ENCODE measurements at places on chromosomes 13 and 19. TPM values are rescaled to one million over a fixed set of nuclear protein-coding genes. Genes with fewer than 3 reads are reported as not detected.

- H3K4me1 ChIP-seq: no peaks in the 10 kb centered on the region
- no peak overlapping the region for H3K4me3 ChIP-seq
- no peak overlapping the region for H3K27ac ChIP-seq
- no peaks in the 10 kb centered on the region for H3K36me3 ChIP-seq
- no peak for DNase-seq
- H3K27me3 ChIP-seq: no peaks in the 10 kb centered on the region
These were observed 360.0 kb downstream of the HS6ST3 start for GRCh38 chr13:96449920-96450319.

GRCh38 chr13:21065686-21066085, 4.3 kb upstream of the LATS2 start:
- DNase-seq: no peak
- H3K4me1 ChIP-seq: peaks cover 3% of the 10 kb centered on the region
- no peak overlapping the region for H3K4me3 ChIP-seq
- peaks cover 16% of the 10 kb centered on the region for H3K27me3 ChIP-seq

DNA sequence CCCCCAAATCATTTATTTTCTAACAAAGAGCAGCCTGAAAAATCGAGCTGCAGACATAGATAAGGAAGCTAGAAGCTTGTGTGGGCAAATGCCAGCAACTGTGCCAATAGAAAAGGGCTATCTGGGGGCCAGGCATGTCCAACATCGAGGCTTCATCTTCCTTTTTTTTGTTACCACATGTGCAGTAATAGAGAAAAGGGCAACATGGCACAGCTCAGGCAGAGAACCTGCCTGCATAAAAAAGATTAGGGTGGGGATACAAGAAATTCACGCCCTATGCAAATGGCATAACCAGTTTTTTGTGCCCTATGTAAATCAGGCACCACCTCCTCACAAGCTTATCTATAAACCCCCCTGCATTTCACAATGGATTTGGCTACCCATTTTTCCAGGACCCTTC, 60.4 kb upstream of the ABCC4 start:
- DNase-seq: no peak
- H3K27me3 ChIP-seq: peaks cover 6% of the 10 kb centered on the region

The SIRT6 gene
- total RNA-seq: 28.3 TPM

The GZMM gene
- 58.5 TPM for total RNA-seq
